Right renal pelvis (tissue), 4 donors: ENCODE measurements at places on chromosomes 11 and 22. TPM values are rescaled to one million over a fixed set of nuclear protein-coding genes. Genes with fewer than 3 reads are reported as not detected.
A peak's percentile ranks its signal among the peaks of the same experiment; 100 is the strongest.

The OSBP2 gene
- polyA plus RNA-seq: 6.0 TPM

- no peak for DNase-seq
Observed at GRCh38 chr11:133961890-133962289, 5.1 kb upstream of the IGSF9B start.

The TRIM48 gene
- polyA plus RNA-seq: not detected

The RFPL2 gene
- polyA plus RNA-seq: 0.60 TPM

DNA sequence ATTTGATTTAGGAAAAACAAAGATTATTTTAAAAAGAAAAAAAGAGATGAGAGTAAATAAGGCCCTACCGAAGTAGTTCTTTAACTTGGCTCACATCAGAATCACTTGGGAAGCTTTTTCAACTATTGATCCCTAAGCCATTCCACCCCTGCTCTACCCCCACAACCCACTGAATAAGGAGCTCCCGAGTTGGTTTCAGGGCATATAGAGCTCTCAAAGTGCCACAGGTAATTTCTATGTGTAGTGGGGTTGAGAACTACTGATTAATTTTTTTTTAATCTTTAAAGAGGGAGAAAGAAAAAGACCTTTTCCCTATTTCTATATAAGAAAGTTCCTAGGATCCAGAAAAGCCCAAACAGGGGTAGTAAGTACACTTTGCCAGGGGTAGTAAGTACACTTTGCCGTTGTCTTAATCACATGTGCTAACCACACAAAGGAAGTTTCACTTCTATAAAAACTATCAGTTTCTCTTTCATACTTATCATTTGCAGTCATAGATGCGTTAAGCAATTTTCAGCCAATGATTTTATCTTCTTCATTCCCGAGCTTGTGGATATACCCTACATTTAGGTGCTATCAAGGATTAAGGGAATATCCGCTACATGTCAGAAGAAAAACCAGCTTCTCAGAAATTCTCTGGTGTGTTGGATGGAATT, 108.4 kb upstream of the ZC3H12C start:
- DNase-seq: no peak

- peak; percentile 49 for DNase-seq
Observed at GRCh38 chr22:37018815-37019308, 385 bp downstream of the TST start.

GRCh38 chr22:23179381-23180299, 669 bp upstream of the BCR start:
- DNase-seq: no peak

The NAALAD2 gene
- 26.3 TPM for polyA plus RNA-seq

DNA sequence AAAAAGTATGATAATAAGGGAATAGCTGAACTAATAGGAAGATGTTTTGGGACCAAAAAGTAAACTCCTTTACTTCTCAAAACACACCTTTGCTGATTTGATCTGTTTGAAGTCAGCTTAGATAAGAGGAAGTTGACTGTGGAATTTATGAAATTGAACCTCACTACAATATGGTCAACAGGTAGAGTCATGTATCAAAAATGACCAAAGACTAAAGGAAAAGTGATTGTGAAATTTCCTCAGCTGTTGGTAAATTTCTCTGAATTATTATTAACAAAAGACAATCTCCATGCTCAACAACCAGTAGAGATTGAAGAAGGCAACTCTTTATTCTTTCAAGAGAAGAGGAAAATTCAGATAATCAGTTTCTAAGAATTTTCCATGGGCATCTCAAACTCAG, 826.5 kb downstream of the KCNA4 start:
- no peak for DNase-seq

- no peak for DNase-seq
Observed at GRCh38 chr11:73875380-73875779, 1.3 kb downstream of the COA4 start.

The POU2AF1 gene
- polyA plus RNA-seq: 0.60 TPM

DNA sequence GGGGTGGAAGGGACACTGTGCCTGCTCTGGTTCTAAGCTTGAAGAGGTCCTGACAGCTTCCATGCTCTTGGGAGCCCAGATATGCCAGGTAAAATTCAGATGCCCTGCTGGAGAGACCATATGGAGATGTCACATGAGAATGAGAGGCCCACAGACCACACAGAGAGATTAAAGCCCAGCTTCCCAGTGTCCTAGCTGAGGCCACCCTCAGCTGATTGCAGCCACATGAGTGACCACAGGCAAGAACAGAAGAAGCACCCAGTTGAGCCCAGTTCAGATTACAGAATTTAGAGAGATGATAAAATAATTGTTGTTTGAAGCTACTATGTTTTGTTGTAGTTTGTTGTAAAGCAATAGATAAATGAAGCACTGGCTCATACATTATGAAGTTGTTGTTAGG, 14.4 kb upstream of the PVALB start:
- no peak for DNase-seq

DNA sequence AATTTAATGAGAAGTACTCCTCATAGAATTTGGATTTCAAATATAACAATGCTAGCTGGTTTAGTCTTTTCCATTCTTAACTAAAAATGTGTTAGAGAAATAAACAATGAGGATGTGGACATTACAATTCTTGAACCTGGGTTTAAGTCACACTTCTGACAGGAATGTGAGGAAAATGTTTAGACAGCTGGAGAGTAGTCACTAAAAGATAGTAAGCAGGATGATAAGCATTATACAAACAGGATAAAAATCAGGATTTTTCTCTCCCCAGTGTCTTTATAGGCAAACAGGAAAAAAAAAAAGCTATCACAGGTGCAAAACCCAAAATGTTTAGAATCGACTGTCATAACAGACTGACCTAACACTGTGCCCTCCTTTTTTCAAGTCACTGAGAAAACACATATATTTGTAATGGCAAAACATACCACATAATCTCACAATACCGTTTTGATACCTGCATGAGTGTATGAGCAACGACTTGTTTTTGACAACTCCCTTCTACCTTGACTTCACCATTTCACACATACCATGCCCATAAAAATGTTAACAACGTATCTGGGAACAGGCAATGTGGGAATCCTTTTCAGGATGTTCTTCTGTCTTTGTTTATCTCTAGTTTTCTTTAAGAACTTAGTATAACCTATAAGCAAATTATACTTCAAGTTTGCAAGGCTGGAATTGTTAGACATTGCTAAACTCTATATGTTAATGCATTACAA, 242.0 kb downstream of the SBF2 start:
- DNase-seq: no peak

DNA sequence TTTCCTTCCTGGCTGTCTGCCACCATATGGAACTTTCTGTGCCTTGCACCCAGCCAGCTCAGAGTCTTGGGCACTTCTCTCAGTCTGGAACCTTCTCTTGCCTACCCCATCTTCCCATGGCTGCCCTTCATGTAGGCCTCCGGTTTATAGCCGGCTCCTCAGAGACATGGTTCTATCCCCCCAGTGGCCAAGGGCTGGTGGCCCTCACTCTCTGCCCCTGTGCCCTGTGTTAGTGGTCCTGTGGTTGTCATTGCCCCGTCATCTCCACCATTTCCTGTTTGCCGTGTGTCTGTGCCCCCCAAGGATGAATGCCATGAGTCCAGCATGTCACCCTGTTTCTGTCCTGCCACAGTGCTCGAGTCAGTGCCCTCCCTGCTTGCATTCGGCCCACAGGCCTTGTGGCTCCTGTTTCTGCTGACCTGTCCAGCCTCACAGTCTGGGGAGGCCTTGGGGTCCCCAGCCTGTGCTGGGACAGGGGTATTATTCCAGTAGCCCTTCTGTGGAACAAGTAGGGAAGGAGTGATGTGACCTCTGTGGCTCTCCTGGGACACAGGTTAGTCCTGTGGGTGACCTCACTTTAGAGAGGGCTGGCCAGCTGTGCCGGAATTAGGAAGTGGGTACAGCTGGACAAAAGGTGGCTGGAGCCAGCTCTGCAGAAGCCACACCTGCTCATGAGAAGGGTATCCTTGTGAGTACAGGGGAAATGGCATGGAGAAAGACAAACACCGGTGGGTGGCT, 30.7 kb downstream of the ST3GAL4 start:
- no peak for DNase-seq
